ENCODE measurements at places on chromosomes 4 and X. TPM values are rescaled to one million over a fixed set of nuclear protein-coding genes. Genes with fewer than 3 reads are reported as not detected.
A peak's percentile ranks its signal among the peaks of the same experiment; 100 is the strongest.

BMP2K gene
- total RNA-seq = 270 TPM

GCNA gene
- 3.0 TPM for total RNA-seq

DNA sequence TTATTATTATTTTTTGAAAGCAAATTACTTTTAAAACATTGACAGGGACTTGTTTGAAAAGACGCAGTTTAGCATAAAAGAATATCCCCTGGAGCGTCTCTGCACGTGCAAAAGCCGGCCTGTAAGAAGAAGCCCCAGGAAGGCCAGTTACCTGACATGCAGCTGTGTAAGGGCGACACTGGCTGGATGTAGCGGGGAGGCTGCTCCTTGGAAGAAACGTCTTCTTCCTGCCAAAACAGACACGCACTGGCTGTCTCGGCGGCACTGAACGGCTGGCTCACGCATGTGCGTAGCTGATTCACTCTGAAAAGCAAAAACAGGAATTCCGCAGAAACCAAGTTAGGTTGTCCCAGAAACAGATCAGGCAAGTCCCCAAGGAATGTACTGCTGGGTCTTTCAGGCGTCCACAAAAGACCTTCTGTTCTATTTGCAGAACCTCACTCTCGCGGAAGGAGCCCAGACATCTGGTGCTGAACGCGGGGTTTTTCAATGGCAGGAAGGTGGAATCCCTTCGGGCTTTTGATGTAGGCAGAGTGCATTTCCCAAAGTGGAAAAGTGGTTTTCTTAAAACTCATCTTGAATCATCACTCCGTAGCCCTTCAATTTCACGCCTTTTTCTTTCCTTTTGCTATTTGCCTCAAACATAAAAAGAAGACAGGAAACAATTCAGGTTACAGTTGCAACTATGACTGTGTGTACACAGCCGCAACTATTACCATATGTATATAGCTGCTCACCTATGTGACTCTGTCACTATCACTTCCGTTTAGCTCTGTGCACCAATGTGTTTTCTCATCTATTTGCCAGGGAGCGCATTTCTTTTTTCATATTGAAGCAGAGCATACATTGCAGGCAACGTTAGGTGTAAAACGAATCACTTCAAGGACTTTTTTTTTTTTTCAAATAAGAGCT is 38.1 kb upstream of the ARSH start:
- no peak for DNase-seq

DNA sequence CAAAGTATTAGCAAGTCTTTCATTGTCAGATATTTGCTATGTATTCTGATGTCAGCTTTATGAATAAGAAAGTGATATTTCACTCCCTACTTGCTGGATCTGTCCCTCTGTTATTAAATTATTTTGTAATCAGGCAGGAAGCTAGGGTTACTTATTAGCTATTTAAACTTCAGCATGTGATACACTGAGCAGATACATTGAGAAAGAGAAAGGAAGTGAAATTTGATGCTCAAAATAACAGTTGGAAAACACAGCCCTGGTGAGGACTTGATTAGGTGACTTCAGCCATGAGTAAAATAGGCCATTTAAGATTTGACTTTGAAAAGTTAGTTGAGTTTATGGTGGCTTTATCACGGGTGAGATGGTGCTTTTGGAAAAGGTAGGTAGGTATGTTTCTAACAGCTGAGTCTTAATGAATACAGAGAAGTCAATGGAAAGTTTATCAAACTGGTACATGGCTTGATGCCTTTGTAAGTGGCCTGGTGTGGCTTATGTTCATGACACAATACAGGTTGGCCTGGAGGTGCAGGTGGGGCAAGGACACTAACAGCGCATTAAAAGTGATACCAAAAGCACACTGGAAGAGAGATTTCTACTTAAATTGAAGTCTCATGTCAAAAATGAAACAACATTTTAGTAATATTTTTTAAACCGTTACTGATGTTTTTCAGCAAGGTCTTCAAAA is 321.2 kb upstream of the SPOCK3 start:
- DNase-seq = no peak

DNA sequence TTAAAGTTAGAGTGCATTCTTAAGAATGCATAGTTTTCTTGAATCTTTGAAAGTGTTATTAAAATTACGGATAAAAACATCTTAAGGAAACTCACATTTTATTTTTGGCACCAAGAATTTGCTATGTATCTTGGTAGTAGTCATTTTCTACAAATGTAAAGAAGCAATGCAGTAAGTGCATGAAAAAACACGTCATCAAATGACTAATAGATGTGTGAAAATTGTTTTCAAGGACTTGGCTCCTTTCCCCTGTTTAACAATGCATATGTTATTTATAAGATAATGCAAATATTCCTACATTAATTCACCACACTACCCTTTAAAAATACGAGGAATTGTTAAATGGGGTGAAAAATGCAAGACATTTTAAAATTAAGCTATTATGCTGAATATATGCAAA is 461.2 kb upstream of the PCDH7 start:
- no peak for DNase-seq

DNA sequence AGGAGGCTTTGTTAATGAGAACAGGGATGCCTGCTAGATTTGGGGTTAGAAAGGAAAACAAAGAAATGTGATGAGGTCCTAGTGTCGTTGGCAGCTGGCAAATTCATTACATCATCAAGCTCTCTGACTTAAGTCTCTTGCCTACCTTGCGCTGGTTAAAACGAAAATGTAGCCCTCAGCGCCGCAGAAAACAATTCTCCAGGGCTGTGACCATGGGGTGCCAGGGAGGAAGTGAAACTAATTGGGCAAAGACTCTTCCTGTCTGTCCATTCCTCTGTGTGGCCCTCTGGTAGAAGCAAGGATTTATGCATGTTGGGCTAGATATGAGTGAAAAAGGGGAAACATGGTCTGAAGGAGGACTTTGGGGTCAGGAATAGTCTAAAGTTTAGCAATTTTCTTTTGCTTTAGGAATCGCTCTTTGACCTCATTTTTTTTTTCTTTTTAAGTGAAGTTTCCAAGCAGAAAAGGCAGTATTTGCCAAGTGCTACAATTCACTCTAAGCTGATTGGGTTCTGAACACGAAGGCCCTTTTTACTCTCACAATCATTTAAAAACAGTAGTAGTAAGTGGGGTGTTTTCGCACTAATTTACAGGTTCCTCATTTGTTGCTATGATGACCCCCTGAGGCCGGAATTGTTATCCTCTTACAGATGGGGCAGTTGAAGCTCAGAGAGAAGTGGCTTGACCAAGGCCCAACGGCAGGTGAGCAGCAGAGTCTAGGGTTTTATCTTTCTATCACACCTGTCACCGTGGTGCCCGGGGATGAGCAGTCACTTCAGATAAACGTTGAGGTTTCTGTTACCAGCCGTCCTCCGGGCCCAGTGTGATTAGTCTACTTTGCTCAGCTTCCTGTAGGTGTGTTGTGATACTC is 27.3 kb upstream of the CHRNA9 start:
- no peak for DNase-seq

TACR3 gene
- 0.08 TPM for total RNA-seq

DNA sequence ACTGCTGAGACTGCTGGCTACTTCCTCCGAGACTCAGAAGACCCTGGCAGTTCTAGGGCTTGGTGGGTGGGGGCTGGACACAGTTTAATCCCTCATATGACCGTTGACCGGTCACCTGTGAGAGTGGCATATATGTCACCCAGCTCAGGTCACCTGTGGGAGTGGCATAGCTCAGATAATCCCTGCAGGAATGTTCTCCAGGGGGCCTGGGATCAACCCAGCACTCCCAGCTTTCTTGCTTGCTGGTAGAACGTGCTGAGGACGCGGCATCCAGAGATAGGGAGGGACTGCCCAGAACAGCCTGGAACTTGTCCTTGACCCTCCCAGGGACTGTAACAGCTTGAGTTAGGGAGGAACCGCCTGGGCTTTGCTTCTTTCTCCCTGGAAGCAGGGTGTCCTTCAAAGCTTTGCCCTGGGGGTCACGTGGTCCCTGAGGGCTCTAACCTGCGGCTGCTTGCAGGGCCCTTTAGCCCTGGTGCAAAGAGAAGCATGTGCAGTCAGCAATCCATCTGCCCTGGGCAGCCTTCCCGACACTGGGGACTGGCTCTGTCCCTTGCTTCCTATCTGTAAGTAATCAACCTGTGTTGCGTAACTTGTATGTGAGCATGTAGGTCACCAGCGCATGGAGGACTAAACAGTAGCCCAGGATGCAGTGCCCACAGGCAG is 55.3 kb downstream of the ZFYVE28 start:
- DNase-seq = no peak

AWAT2 gene
- not detected for total RNA-seq

FMR1NB gene
- not detected for total RNA-seq

DNA sequence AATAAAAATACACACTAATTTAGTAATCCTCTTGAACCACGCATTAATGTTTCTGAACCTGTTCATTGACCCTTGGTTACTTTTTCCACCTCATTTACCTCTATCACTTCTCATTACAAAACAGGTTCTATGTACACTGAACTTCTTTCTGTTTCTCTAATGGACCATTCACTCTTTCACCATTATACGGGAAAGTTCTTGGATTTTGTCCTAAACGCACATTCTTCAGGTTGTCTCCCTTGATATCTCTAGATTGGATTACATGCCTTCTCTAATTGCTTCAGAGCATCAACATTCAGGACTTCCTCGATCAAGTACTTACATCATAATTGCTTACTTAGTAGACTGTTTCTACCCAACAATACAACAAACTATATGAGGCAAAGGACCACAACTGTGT is 359.4 kb upstream of the FSTL5 start:
- DNase-seq = no peak

PROM1 gene
- 12.2 TPM for total RNA-seq

DNA sequence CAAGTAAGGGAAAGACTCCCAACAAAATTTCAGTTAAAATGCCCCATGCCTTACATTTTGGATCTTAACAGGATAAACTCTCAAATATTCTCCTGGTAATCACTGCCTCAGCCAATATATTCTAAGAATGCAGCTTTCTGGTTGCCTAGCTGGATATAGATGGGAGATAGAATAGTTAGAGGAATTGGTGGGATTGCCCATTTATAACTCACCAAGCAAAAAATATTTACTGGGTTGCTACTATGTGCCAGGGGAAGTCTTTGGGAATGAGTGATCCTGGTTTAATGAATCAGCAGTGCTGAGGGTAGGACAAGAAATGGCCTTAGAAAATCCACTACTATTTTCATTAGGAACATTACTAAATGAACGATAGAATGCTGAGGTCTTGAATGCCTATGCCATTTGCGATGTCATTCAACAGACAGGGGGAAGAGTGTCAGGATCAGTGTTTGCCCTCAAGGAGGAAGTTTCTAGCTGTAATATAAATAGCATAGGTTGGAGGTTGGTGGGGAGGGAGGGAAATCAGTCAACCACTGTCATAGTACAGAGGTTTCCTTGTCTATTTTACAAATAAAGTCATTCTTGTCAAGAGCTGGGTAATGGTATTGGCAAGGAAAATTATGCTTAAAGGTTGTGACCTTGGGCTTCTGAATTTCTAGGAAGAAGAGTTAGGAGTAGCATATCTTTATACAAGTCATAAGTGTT is 63.5 kb downstream of the ENOPH1 start:
- DNase-seq = no peak

GRCh38 chr4:65669111-65670019 is 924 bp downstream of the EPHA5 start:
- DNase-seq = peak; percentile 14

GRCh38 chrX:2334237-2334636 is 166.5 kb downstream of the DHRSX start:
- DNase-seq = no peak

PAGE2B gene
- total RNA-seq = not detected

UGT2B15 gene
- not detected for total RNA-seq

GRCh38 chr4:73406548-73406875 is 2.4 kb downstream of the ALB start:
- no peak for DNase-seq

GRCh38 chr4:152949930-152950329 is 13.8 kb downstream of the FHDC1 start:
- DNase-seq = no peak

GRCh38 chr4:41146196-41146595 is 68.1 kb downstream of the APBB2 start:
- no peak for DNase-seq

DNA sequence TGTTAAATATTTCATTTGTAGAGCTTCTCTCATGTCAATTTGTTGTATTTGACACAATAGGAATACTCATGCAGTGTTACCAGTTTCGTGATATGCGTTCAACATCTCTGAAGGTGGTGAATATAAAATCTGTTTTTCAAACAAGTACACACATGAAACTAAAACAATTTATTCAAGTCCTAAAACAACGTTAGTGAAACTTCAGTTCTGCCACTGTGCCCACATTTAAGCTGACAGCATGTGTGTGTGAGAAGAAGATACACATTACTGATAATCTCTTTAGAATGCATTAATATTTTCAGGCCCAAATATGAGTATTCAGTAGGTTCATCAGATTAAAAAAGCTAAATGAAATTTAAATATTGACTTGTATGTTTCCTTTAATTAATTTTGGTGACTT is 21.7 kb downstream of the GAB1 start:
- DNase-seq = no peak

CAPN6 gene
- total RNA-seq = 1.5 TPM

- no peak for DNase-seq
Observed at GRCh38 chrX:17597327-17597726, 140.0 kb upstream of the SCML1 start.

GRCh38 chr4:15794426-15794825 is 16.3 kb downstream of the CD38 start:
- DNase-seq = no peak

STBD1 gene
- 1.8 TPM for total RNA-seq

RASGEF1B gene
- 10.7 TPM for total RNA-seq

- no peak for DNase-seq
Observed at GRCh38 chr4:173398779-173399415, at the start of gene SCRG1. SCRG1 (minus strand) TSS chr4:173399116; CDS start chr4:173391414, 7,702 bp downstream.

NUP62CL gene
- total RNA-seq = 9.3 TPM

DNA sequence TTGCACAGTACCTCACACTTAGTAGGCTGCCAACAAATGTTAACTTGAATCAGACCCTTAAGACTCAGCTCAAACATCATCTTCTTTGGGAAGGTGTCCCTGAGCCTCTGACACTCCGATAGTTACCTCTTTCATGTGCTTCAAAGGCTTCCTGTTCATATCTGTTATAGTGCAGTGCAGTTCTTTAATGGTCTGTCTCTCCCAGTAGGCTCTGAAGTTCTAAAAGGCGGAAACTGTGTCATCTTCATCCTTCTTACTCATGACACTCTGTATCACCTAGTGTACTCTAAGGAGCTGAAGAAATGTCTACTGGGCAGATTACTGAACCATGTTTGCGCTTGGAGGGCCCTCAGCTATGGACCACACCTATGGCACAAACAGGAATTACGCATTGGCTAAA is 2.1 kb upstream of the DIAPH2 start:
- no peak for DNase-seq

DNA sequence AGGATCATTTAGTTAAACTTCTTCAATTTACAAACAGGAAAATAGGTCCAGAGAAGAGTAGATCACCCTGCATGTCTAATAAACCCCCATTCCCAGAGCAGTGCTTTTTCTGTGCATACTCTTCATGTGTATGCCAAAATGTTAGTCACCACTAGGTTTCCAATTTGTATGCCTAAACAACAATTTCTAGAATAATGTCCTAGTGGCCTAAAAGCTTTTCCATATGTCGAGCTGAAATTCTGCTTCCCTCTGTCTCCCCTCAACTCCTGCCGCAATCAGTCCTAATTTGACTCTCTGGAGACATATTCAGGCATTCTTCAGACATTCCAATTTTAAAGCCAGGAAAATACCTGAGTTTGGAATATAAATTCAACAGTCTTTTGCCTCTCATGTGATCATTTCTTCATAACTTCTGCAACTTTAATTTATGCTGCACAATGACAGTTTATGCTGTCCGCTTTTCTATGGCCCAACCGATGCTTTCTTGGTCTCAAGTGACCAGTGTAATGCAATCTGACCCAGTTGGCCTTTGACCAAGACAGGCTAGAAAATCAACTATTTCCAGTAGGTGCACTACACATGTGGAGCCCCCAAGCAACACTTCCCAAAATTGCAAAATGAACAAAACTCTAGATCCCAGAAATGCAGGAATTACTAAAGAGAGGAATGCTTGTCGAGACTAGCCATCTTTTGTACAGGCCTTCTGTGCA is 122.9 kb upstream of the FMR1 start:
- no peak for DNase-seq

Data from endothelial cell (in vitro differentiated cells).